ENCODE measurements at places on chromosomes 11 and 22.

- DNase-seq, result no peak
Measured at GRCh38 chr11:76257074-76257719, 50.9 kb upstream of the WNT11 start.

DNA sequence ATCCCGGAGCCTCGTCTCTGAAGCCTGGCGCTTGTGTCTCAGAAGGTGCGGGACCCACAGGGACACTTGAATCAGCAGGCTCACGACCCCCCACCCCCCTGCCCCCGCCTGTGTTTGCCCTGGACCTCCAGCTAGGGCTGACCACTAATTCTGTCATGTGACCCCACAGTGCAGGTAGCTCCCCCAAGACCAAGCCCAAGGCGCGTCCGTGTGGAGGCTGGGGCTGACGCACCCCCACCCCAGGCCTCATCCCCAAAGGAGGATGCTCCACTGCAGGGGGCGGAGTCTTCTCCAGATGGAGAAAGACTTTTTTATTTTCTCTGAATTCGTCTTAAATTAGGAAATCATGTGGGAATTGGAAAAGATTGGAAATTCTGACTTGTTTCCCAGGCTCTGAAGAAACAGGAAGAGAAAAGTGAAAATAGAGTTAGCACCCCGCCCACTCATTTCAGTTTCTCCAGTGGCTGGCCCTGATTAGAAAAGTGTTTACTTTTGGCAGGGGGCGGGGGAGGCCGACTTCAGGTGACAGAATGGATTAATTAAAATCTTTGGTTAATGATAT lies 1.0 kb upstream of the RELA start:
- no peak for DNase-seq

- DNase-seq, result peak; percentile 13
Measured at GRCh38 chr11:64094463-64095260, 58.9 kb downstream of the FLRT1 start.

DNA sequence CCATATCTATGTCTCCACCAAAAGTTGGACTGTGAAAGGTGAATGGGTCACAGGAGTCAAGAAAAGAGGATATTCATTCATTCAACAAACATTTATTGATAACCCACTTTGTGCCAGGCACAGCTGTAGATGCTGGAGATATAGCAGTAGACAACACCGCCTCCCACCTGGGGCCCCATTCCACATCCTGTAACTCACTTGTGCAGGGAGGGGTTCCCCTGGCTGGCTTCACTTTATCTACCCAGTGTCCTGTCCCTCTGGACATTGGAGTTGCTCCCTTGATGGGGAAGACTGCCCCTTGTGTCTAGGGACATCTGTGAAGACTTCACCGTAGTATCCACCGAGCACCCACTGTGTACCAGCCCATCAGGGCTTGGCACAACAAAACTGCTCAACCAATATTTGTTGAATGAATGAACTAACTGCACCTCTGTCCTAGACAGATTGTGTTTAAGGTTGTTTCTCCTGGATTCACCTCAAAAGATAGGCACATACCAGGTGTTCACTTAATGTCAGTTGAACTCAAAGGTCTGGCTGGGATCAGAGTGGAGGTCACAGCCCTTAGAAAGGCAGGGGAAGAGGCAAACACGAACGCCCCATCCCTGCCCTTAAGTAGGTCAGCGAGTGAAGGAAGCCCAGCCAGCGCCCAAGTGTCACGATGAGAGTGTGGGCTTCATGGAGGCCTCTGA lies 1.4 kb upstream of the OVOL1 start:
- DNase-seq, result no peak

DNA sequence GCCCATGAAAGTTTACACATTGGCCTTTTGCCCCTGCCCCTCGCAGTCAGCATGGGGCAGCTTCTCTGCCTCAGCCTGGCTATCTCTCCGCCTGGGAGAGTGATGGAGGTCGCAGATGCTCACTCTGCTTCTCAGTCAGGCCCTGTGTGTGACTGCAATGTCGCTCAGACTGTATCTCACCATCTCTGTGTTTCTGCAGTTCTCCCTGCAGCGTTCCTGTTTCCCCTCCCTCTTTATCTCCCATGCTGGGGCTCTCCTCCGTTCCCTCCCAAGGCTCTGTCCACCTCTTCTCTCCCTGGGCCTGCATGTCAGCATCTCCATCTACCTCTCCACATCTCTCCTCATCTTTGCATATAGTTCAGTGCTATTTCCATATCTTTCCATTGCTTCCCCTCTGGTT lies 38.1 kb downstream of the SLC22A12 start:
- DNase-seq, result no peak

DNA sequence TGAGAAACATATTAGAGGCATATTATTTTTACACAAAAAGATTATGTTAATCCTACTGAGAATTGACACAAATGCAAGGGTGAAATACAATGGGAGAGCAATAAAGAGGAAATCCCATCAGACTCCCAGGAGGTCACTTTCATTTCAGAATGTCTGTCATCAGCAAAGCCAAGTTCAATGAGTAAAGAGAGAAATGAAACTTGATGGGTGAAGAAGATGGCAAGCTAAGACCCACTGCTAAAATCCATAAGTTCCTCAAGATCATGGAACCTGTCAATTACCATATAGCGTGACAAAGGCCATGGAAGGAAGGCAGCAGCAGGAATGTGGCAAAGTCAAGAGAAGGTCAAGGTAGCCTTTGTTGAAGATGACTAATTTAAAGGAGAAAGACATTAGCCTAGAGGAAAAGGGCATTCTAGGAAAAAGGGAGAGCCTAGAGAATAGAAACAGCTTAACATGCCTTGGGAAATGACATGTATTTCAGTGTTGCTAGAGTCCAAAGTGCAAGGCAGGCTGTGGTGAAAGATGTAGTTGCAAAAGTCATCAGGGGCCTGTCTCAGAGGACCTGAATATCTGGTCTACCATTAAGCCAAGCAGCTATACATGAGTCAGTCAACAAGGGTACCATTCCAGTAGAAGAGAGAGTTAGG lies 43.1 kb downstream of the FAM168A start:
- no peak for DNase-seq

- DNase-seq, result no peak
Measured at GRCh38 chr22:27207907-27208306, 550.5 kb downstream of the MIAT start.

DNA sequence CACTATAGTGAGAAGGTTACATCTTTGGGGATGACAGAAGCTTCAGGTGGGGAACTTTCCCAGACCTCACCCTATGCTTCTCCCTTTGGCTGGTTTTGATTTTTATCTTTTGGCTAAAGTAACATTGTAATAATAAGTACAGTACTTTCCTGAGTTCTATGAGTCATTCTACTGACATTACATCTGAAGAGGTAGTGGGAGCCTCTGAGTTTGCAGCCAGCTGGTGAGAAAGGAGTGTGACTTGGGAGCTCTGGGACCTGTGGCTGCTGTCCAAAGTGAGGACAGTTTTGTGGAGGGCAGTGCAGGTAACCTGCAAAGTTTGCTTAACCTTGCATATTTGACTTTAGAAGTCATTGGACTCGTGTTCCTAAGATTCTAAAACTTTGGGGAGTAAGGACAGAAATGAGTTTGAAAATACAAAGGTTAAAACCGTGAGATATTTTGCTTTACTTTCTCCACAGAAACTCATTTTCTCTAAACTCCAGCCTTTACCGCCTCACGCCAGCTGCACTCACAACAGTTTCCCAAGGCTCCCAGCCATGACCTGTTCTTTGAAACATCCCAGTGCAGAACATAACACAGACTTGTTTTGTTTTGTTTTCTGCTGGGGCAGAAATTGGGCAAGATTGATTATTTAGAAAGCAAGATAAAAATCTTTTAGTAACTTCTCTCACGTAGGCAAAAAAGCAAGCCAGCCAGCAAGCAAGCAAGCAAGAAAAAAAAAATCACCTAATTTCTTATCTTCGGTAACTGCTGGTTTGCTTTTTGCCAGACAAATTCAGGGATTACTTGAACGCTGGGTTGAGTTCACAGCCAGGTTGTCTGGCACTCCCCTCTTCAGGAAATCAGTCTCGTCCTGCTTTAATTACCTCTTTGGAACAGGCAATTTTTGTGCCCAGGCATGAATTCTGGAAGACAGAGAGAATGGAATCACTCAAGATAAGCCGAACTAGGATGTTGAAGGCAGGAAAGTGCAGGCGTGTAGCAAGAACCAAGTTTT lies 478.3 kb upstream of the ISX start:
- DNase-seq, result no peak

- DNase-seq, result no peak
Measured at GRCh38 chr11:82969811-82970210, 68.3 kb downstream of the DDIAS start.

GRCh38 chr11:28566339-28567089 lies 458.3 kb downstream of the METTL15 start:
- peak; percentile 96 for DNase-seq

- DNase-seq, result no peak
Measured at GRCh38 chr11:94525546-94526324, 13.5 kb downstream of the C11orf97 start.

- DNase-seq, result no peak
Measured at GRCh38 chr11:133818302-133818701, 27.0 kb downstream of the SPATA19 start.

- no peak for DNase-seq
Measured at GRCh38 chr11:36309779-36310178, 13.7 kb downstream of the PRR5L start.

- DNase-seq, result peak; percentile 54
Measured at GRCh38 chr22:43923631-43924464, at the start of gene PNPLA3. PNPLA3 (plus strand) TSS chr22:43923805; CDS start chr22:43923912, 107 bp downstream.
